ENCODE measurements at places on chromosomes 7 and 10.
A peak's percentile ranks its signal among the peaks of the same experiment; 100 is the strongest.

- DNase-seq, result no peak
These were observed 241.1 kb upstream of the LRGUK start for GRCh38 chr7:133886086-133886485.

DNA sequence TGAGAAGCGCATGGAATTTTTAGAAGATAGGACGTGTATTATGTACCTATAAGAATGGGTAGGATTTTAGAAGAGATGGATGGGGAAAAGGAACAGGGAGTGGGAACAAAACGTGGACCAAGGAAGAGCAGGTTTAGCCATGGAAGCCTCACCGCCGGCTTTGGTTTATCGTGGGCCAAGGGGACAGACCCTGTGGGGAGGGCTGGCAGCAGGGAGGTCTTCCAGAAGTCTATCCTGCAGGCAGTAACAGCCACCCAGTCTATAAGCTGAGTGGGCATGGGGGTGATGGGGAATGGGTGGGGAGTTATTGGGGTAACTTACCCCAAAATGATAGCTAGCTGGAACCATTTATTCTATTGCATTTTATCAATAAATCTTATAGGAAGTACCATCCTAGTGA is 44.9 kb downstream of the IKZF1 start:
- DNase-seq, result peak; percentile 11

- peak; percentile 16 for DNase-seq
These were observed 25.9 kb downstream of the TRDMT1 start for GRCh38 chr10:17175551-17175950.

GRCh38 chr7:79770970-79771369 is 317.5 kb upstream of the MAGI2 start:
- DNase-seq, result no peak

DNA sequence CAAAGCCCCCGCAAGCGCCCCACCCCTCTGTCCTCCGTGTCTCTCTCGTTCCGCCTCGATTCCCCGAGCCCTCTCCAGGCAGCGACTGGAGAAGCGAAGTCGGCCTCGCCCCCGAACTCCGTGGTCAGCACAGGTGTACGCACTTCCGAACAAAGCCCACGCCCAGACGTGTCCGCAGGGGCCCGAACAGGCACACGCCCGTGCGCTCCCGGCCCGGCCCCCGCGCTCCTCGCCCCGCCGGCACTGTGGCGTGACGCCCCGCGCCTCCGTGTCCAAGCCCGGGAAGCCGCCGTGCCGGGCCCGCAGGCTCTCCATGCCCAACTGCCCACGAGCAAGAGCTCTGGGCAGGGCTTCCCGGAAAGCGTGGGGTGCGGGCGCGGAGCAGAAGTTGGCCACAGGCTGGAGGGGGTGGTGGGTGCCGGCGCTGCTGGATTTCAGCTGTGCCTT is 662 bp downstream of the NRCAM start:
- no peak for DNase-seq

DNA sequence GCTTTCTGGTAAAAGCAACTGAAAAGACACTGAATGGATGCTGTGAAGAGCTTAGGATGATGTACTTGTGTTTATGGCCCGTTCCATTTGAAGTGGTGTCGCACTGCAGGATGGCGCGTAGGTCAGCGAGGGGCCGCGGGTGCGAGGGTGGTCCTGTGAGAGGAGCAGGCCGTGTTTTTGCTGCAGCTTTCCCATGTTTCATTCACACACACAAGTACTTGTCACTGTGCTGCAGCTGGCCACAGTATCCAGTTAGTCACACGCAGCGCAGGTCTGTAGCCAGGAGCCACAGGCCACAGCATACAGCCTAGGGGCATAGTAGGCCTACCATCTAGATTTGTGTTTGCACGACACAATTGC is 23.2 kb downstream of the WIPI2 start:
- no peak for DNase-seq

- DNase-seq, result no peak
These were observed 17.5 kb upstream of the CDH23 start for GRCh38 chr10:71379118-71379766.

DNA sequence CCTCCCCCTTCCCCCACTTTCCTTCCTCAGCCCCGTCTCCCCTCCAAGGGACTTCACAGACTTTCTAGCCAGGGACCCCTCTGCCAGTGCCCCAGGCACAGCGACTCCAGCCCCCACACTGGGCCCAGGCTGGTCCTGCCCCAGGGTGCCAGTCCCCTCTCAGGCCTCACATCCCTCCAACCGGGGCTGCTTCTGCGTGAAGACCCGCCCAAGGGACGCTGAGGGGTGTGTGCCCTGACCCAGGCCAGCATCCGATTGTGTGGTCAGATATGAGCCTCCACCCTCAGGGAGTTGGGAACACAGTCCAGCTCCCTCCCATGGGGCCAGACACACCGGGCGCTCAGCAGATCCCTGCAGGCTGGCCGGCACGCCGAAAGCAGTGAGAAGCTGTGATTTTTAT is 97.0 kb downstream of the MICALL2 start:
- no peak for DNase-seq

DNA sequence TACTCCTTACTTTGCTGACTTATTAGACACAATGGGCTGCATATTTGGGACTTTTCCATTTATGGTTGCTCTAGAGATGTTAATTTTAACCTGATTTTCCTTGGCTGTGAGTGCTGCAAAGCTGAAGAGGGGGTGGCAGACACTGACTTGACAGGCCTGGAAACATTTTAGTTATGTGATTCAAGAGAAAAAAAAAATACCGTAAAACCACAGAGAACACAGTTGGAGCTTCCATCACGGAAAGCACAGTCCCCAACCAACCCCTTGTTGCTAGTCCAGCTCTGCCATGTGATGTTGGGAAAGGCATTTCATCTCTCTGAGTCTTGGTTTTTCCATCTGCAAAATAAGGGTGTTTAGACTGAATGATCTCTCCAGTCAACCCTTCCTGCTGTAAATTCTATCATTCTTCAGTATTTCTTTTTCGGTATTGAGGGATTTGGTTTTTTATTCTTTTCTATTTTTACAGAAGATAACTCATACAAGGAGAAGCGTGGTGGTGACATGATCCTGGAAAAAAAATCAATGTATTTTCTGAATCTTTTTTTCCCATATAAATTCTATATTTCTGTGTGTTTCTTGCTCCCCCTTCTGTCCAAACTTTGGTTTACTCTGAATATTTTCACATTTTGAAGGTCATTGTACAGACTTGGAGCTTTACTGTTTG is 246.1 kb downstream of the REEP3 start:
- no peak for DNase-seq

DNA sequence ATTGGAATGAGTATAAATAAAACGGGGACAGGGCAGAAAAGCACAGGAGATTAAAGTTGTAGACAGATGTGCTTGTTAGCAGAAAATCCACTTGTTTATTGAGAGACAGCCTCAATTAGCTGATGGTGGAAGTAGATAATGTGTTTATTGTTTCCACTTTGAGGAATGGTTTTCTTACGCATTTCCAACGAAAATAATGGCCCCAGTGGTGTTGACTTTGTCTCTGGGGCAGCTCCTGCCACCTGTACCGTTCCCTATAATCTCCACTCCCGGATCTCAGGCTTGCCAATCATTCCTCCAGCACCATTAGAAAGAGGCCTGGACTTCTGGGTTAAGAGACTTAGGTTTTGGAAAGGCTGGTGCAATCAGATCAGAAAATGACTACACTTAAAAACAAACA is 638.7 kb downstream of the PARD3 start:
- no peak for DNase-seq

- peak; percentile 28 for DNase-seq
These were observed 141.9 kb upstream of the MKI67 start for GRCh38 chr10:128268015-128268722.

- DNase-seq, result no peak
These were observed 23.3 kb upstream of the STEAP2 start for GRCh38 chr7:90188281-90188680.

DNA sequence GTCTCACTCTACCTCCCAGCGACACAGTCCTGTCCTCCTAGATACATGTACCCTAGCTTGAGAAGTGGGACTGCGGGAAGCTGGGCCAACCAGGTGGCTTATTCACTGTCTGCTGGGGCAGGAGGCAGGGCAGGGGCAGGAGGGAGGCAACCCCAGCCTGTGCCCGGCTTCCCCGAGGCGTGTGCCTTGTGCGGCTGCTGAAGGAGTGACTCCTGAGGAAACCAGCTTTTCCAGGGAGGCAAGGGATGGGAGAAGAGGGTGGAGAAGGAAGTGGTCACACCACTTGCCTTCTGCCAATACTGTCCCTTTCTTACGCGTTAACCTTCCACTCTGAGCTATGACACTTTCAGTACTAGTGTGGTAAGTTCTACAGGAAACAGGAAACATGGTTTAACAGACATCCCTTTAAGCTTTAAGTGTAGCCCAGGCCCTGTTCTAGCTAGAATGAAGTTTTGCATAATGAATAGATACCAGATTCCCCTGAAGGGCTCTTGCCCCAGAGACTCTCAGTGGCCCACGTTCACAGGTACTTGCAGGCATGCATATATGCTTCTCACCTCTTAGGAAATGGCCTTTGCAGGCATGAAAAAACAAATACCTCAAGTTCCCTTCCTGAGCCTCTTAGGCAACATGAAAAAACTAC is 40.6 kb downstream of the SYPL1 start:
- DNase-seq, result peak; percentile 78

- DNase-seq, result no peak
These were observed 2.5 kb downstream of the LSM8 start for GRCh38 chr7:118186501-118186900.

GRCh38 chr10:116184512-116184794 is 88.6 kb downstream of the GFRA1 start:
- DNase-seq, result no peak

DNA sequence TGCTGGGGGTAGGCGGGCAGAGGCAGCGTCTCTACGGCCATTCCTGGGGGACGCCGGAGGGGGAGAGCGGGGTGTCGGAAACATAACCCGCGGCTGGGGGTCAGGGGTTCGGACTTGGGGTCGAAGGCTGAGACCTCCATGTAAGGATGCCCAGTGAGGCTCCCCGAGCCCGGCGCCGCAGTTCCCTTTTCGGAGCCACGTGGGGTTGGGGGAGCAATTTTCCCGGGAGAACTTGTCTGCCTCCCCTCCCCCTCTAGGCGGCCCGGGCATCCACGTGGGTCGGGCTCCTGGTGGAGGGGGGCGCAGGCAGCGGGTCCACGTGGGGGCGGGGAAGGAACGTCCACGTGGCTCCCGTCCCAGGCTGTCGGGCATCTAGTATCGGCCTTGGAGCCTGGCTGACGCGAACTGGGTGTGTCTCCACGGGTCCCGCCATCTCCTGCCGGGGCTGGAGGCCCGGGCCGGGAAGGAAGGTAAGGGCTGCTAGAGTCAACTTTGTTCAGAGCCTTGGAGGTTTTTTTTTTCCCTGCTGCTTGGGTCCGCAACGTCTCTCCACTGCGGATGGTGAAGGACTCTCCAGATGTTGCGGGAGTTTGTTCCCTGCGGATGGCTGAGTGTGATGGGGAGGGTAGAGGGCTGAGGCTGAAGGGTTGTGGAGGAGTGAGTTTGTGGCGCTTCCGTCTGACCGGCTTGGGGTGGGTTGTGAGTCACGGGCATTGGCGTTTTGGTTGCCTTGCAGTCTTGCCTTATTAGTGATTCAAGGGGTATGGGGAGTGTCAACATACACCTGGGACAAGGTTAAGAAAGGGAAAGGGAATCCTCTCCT is 744 bp downstream of the PPRC1 start:
- DNase-seq, result peak; percentile 72
